Activated CD4-positive, alpha-beta T cell treated with anti-CD3 and anti-CD28 coated beads for 36 hours (primary cell): ENCODE measurements at places on chromosomes 7 and 10. TPM values are rescaled to one million over a fixed set of nuclear protein-coding genes. Genes with fewer than 3 reads are reported as not detected.

- peak; percentile 55 for DNase-seq
Measured at GRCh38 chr7:129169171-129169671, 19.2 kb upstream of the SMO start.

GRCh38 chr7:112444505-112444904 lies 5.8 kb upstream of the IFRD1 start:
- DNase-seq = no peak

- peak; percentile 83 for DNase-seq
Measured at GRCh38 chr10:14325325-14325955, 5.3 kb downstream of the FRMD4A start.

DNA sequence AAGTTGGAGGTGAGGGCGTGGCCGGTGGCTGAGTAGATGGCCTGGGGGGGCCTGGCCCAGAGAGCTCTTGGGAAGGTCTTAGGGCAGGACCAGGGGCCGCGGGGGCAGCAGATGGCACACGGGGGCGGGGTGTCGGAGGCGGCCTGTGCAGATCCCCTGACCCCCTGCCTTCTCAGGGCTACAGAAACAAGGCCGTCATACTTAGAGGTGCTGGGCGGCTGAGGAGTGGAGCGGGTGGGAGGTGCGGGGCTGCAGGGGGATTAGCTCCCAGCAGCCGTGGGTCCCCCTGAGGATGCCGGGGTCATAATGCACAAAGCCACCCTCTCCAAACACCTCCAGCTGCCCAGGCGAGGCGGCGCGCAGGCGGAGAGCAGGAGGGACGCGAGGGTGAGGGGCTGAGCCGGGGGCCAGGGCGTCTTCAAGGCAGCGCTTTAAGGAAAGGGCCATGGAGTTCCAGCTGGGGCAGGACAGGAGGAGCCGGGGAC lies 40.4 kb upstream of the ZNF32 start:
- no peak for DNase-seq

Gene PALD1
- total RNA-seq = 6.7 TPM

Gene SYPL1
- 28.8 TPM for total RNA-seq

Gene PLCE1
- 0.04 TPM for total RNA-seq

Gene IL2RA
- 980 TPM for total RNA-seq

Gene ZNF862
- total RNA-seq = 17.6 TPM
